Stimulated activated CD8-positive, alpha-beta memory T cell treated with anti-CD3 and anti-CD28 coated beads, Interleukin-15, amount 100 ng/mL, for 4 hours (primary cell): ENCODE measurements at places on chromosomes 2 and 18.

GRCh38 chr2:21268197-21268877 lies 144.6 kb downstream of the TDRD15 start:
- no peak for DNase-seq

DNA sequence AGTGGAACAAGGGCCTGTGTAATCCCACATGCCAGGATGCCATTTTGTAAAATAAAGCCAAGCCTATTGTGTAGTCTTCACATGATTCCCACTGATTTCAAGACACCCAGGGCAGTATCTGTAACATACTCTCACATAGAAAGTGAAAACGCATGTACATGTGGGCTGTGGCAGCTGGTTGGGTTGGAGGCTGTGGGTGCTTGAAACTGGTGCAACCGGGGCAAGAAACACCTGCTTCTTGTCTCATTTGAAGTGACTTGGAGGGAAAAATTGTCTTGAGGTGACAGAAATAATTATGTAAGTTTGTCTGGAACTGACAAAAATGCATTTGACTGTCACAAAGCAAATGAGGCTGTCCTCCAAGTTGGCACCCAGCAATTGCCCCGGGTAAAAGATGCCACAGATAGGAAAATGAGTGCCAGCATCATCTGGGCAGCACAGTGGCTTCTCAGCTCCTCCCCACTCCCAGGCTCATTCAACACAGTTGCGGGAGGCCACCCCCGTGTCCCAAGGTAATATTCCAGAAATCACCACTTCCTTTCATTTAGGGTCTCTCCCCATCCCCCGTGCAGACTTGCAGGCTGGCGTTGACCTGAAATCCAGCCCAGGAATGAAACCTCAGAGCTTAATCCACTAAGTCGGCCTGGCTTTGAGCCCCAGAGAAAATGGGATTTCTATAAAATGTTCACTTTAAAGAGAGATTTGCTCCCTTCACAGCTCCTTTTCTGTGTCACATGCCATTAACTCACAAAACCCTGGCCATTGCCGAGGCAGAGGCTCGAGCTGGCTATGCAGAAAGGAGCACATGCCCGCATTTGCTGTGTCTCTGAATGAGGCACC lies 293.9 kb upstream of the PARD3B start:
- DNase-seq, result no peak

DNA sequence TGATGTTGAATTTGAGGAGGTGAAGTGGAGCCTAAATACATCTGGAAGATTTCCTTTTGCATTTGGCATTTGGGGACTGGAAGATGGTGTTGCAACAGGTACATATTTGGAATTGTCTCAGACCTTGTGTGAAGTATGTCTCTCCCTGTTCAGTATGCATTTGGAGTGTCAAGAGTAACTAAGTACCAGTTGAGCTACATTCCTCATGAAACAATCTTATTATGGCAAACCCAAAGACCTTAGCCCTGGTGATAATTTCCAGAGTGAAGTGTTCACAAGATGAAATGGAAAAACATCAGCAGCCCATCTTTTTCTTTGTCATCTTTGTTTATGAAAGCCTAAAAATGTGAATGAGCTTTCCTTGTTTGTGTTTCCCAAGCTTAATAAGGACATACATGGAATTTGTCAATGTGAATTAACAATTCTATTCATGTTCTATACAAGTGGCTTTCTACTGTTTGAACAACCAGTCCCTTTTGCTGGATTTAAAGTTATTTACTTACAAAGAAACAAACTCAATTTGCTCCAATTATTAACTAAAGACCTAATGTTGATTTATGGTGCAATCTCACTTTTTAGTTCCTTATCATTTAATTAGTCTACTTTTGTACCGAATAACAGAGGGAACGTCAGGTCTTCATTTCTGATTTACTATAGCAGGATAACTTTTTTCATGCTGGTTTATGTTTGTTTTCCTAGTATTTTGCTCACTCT lies 42.1 kb upstream of the PPP1R1C start:
- no peak for DNase-seq

GRCh38 chr2:219562049-219563020 lies 9.0 kb downstream of the OBSL1 start:
- DNase-seq, result no peak

DNA sequence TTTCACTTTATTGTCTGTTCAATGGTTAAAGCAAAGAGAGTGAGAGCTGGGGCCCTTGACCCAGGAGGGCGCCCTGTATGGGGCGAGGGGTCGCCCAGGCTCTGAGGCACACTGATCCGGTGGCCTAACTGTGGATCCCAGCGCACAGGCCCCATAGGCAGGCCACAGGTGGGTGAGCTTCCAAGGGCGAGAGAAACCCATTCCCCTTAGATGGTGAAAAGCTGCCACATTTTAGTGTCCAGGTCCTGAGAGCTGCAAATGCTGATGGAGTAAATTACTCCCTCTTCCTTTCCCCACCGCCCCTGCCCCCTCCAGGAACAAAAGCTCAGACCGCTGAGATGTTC lies 5.9 kb upstream of the DLX2 start:
- no peak for DNase-seq

GRCh38 chr18:25055076-25055475 lies 296.9 kb downstream of the ZNF521 start:
- no peak for DNase-seq

- no peak for DNase-seq
Observed at GRCh38 chr2:230762317-230762896, 49.8 kb downstream of the CAB39 start.

GRCh38 chr2:121649149-121649595 lies at the start of gene CLASP1:
Gene CLASP1, minus strand, starts transcription at chr2:121649462. Its CDS starts 43,567 bp downstream, at chr2:121605895.
- no peak for DNase-seq

GRCh38 chr18:62767321-62767720 lies 52.0 kb downstream of the PHLPP1 start:
- DNase-seq, result no peak

GRCh38 chr18:76619261-76619620 lies 124.2 kb upstream of the ZNF516 start:
- DNase-seq, result no peak

DNA sequence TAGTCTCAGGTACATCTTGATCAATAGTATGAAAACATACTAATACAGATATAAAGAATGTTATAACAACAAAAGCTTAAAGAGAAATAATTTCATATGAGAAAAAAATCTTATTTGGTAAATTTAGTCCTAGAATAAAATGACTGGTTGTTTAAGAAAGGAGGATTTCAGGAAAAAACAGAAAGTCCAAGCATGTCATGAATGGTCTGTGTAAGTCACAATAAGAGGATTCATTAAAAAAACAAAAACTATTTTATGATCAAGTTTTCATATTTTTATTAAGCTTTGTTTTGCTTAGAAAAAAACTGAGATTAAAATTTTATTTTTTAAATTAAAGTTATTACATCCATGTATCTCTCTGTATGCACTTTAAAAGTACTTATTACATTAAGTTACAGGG lies 353.9 kb upstream of the SPHKAP start:
- DNase-seq, result no peak

DNA sequence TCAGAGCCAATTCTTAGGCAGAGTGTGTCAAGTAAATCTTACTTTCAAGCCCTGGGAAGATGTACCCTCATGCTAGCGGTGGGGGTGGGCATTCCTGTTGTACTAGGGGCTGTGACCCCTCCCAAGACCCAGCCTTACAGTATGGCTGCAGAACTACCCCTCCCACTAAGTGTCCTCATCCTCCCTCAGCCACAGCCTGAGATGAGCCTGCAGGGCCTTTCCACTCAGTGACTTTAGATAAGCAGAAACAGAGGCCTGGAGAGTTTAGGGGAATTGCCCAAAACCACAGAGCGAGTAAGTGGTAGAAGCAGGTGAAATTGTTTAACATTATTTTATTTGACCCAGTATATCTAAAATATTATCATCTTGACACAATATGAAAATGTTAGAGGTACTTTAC lies 36.6 kb downstream of the TTC32 start:
- DNase-seq, result no peak

DNA sequence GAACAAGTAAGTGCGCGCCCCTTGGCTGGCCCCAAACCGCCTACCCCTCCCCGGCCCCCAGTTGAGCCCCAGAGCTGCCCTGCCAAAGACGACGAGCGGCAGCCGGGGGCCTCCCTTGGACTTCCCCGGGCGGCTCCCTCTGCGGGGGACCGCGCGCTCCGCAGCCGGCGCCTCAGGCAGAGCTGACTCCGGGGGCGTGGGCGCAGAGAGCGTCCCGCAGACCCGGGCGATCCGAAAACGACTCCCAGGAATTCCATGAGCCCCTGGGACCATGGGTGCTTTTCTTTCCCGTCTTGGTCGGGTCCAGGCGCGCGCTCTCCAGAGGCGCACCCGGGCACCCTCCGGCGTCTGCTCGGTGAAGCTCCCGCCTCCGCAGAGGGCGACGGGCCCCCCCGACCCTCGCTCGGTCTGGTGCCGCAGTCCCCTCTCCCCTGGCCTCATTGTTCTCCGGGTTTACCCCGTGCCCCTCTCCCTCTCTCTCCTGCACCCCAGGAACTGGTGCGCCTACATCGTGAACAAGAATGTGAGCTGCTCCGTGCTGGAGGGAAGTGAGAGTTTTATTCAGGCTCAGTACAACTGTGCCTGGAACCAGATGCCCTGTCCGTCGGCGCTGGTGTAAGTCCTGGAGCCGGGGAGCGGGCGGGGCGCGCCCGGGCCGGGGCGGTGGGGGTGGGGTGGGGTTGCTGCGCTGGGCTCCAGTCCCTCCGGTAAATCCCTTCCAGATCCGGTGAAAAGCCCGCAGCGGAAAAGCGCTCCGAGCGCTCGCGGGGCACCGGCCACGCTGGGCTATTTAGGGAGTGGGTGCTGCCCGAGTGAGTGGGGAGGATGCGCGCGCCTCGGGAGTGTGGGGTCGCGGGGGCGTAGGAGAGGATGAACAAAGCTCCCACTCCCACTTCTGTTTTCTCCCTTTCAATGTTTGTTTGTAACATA lies 776 bp downstream of the EMILIN2 start:
- DNase-seq, result no peak

GRCh38 chr18:57083485-57083884 lies 63.4 kb upstream of the BOD1L2 start:
- no peak for DNase-seq
